Esophagus squamous epithelium (tissue), 5 donors: ENCODE measurements at places on chromosomes 12 and 14. TPM values are rescaled to one million over a fixed set of nuclear protein-coding genes. Genes with fewer than 3 reads are reported as not detected.

Gene CACNA2D4
- total RNA-seq = 0.79 TPM

Gene C12orf54
- total RNA-seq = 2.0 TPM

Gene SLC25A47
- not detected for total RNA-seq

Gene PPFIA2
- 0.72 TPM for total RNA-seq

Gene GPD1
- total RNA-seq = 0.53 TPM
